ENCODE measurements at places on chromosomes 11 and 22. TPM values are rescaled to one million over a fixed set of nuclear protein-coding genes. Genes with fewer than 3 reads are reported as not detected.

The MMP8 gene
- not detected for total RNA-seq

DNA sequence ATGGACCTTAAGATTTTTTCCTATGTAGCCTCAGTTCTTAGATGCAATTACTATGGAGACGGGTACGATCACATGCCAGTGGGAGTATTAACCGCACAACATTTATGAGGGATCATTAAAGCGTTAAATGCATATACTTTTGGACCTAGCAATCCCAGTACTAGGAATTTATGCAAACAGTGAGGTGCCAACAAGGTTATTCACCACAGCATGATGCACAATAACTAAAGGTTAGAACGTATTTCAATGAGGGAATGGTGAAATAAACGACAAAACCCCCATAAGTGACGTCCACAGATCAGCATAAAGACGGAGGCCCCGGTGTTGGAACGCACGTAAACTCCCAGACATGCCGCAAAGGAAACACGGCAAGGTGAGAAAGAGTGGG lies 539 bp downstream of the SIRT3 start:
- peak overlapping the region; percentile 57 for H3K27ac ChIP-seq
- no peaks in the 10 kb centered on the region for H3K27me3 ChIP-seq
- no peaks in the 10 kb centered on the region for H3K36me3 ChIP-seq
- no peak for DNase-seq
- peaks cover 3% of the 10 kb centered on the region for H3K4me1 ChIP-seq

DNA sequence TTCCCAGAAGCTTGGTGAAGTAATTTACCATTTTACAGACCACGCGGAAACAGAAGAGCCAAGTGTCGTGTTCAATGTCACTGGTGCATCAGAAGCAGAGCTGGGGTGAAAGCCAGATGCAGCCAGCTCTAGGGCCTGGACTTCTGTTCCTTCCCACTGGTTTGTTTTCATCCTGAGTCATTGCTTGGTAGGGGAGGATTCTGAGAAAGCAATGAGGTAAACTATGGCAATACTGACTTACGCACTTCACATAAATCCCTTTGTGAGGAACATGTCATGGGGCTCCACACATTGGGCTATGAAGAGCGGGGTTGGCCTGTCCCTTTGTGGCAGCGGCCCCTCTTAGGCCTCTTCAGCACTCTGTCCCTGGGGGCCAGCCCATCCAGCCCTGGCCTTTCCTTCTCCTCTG lies 52.4 kb upstream of the RBFOX2 start:
- no peaks in the 10 kb centered on the region for H3K27me3 ChIP-seq
- peaks cover 3% of the 10 kb centered on the region for H3K4me1 ChIP-seq
- H3K27ac ChIP-seq = peak overlapping the region; percentile 78
- H3K4me3 ChIP-seq = no peak overlapping the region
- DNase-seq = peak; percentile 96

DNA sequence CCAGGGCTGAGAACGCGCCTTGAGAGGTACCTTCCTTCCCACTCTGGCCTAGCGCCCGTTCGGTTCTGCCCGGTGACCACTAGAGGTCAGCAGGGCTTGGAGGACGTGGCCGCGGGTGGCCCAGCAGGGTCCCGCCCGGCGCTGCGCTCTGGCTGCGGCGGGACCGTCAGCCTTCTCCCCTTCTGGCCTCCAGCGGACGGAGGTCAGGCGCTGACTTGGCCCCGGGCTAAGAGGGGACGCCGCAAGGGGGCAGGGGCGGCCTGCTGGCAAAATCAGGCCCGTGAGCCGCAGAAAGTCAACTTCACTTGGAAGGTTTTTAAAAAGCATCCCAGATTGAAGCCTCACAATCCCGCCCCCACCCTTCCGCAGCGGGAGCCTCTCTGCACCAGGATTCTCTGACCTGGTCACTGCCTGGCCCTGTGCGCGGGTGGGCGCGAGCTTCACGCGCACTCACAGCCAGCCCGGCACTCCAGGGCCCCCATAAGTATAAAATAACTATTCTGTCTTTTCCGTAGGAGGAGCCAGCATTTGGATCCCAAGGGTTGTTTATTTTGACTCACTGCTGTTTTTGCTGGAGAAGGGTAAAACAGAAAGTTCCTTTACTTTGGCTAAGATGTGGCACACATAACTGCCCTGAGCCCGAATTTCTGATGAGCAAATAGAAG lies 23.2 kb upstream of the ZBTB16 start:
- H3K4me3 ChIP-seq = no peak overlapping the region
- H3K27ac ChIP-seq = no peak overlapping the region
- no peaks in the 10 kb centered on the region for H3K36me3 ChIP-seq
- H3K27me3 ChIP-seq = peaks cover 19% of the 10 kb centered on the region
- no peak for DNase-seq

GRCh38 chr22:48832592-48832991 lies 995.1 kb downstream of the BRD1 start:
- H3K4me3 ChIP-seq = no peak overlapping the region
- no peaks in the 10 kb centered on the region for H3K27me3 ChIP-seq
- H3K36me3 ChIP-seq = no peaks in the 10 kb centered on the region
- no peak overlapping the region for H3K27ac ChIP-seq
- no peak for DNase-seq
- H3K4me1 ChIP-seq = no peaks in the 10 kb centered on the region

GRCh38 chr11:15772981-15773380 lies 583.4 kb downstream of the SOX6 start:
- no peak overlapping the region for H3K27ac ChIP-seq
- H3K4me1 ChIP-seq = peaks cover 9% of the 10 kb centered on the region
- no peaks in the 10 kb centered on the region for H3K36me3 ChIP-seq
- DNase-seq = no peak

GRCh38 chr11:132140056-132140455 lies 769.6 kb downstream of the NTM start:
- no peak overlapping the region for H3K4me3 ChIP-seq
- no peaks in the 10 kb centered on the region for H3K36me3 ChIP-seq
- no peaks in the 10 kb centered on the region for H3K27me3 ChIP-seq
- DNase-seq = no peak

DNA sequence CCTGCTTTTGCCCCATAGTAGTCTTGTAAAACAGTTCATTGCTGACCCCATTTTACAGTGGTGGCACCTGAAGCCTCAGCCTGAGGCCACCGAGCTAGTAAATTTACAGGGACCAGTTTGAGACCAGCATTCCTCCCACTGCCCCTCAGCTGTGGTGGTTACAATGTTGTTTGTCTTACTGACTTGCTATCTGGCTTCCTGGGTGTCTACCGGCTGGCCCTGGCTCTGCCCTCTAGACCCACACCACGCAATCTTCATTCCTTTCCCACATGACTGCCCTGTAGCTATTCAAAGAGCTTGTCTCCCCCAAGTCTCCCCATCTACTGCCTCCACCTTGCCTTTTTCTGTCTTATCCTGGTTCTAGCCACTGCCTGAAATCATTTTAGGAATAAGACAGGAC lies 20.8 kb downstream of the PIK3IP1 start:
- H3K27me3 ChIP-seq = no peaks in the 10 kb centered on the region
- H3K36me3 ChIP-seq = peaks cover 28% of the 10 kb centered on the region
- H3K4me3 ChIP-seq = no peak overlapping the region

DNA sequence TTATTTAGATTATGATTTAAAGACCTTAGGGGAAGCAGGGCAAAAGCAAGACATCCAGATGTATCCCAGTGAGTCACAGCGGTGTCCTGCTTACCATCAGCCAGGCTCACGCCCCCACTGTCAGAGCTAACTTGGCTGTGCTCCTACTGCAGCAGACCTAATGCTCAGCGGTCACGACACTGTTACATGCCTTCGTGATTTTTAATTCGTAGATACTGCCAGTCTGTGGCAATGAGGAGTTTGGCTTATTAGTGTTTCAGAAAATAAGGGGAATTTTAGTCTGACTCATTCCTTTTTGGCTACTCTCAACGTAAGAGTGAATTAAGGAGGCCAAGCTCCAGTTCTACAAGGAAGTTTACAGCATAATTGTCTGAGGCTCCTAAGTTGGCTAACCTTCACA lies 22.7 kb downstream of the EFCAB6 start:
- H3K4me1 ChIP-seq = peaks cover 9% of the 10 kb centered on the region
- H3K27me3 ChIP-seq = no peaks in the 10 kb centered on the region
- peak; percentile 98 for DNase-seq
- no peak overlapping the region for H3K4me3 ChIP-seq
- peak overlapping the region; percentile 44 for H3K27ac ChIP-seq

Data from astrocyte (in vitro differentiated cells and primary cell).